ENCODE measurements at places on chromosomes 11 and 22.
A peak's percentile ranks its signal among the peaks of the same experiment; 100 is the strongest.

- no peak for DNase-seq
Observed at GRCh38 chr11:17865765-17866428, 131.3 kb downstream of the KCNC1 start.

GRCh38 chr11:2999464-2999998 lies 7.4 kb upstream of the NAP1L4 start:
- DNase-seq = no peak

DNA sequence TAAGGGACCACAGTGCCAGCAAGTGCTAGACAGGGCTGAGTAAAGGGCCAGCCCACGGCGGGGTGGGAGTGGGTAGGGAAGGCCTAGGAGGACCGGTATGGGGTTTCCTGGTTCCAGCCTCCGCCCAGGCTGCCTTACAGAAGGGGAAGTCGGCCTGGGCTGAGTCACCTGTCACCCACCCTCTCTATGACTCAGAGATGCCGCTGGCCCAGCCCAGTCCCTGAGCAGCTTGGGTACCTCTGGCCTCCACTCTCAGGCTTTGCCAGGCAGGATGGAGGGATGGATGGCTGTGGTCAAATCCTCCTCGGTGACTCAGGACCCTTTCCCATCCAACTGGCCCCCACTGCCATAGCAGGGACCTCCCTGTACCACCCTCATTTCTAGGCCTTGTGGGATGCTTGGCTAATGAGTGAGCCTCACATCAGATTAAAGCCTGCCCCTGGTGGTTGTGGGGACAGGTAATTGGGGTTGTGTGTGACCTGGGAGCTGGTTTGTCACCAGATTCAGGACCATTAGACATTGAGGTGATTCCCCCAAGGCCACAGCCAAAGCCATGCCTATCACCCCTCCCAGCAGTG lies 13.9 kb downstream of the SLC35E4 start:
- DNase-seq = no peak

GRCh38 chr11:132114185-132114584 lies 743.8 kb downstream of the NTM start:
- DNase-seq = no peak

DNA sequence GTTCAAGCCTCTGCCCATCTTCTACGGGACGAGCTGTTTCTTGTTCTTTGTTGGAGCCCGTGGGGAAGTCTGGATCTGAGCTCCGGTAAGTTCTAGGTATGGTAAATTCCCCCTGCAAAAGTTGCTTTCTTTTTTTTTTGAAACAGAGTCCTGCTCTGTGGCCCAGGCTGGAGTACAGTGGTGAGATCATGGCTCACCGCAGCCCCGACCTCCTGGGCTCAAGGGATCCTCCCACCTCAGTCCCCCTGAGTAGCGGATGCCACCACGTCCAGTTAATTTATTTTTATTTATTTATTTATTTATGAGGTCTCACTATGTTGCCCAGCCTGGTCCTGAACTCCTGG lies 35.5 kb upstream of the MOB2 start:
- peak; percentile 39 for DNase-seq

- DNase-seq = no peak
Observed at GRCh38 chr22:38757464-38757757, 1.6 kb upstream of the SUN2 start.

GRCh38 chr11:75328426-75329277 lies 22.8 kb downstream of the ARRB1 start:
- DNase-seq = peak; percentile 78

- DNase-seq = no peak
Observed at GRCh38 chr22:26246552-26246951, 77.3 kb downstream of the SEZ6L start.

- peak; percentile 79 for DNase-seq
Observed at GRCh38 chr22:20024225-20024624, 3.3 kb downstream of the TANGO2 start.

- no peak for DNase-seq
Observed at GRCh38 chr11:95897731-95898130, 26.2 kb downstream of the MTMR2 start.

DNA sequence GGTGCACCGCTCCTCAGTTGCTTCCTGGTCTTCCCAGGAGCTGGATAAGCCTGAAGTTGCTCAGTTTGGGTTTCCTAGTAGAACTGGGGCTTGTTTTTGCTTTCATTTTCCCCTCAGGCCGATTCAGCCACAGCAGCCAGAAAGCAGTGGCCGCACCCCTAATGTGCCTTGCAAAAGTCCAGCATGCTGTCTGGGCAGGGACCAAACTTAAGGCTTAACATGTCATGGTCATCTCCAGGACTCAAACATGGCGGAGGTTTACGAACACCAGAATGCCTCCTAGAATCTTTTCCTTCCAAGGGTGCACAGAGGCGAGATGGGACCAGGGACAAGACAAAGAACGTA lies 2.5 kb downstream of the GNG3 start:
- no peak for DNase-seq

DNA sequence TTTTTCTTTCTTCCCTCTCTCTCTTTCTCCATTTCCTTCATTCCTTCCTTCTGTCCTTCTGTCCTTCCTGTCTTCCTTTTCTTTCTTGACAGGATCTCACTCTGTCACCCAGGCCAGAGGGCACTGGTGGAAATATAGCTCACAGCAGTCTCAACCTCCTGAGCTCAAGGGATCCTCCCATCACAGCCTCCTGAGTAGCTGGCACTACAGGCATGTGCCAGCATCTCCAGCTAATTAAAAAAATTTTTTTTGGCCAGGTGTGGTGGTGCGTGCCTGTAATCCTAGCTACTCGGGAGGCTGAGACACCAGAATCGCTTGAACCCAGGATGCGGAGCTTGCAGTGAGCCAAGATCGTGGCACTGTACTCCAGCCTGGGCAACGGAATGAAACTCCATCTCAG lies 4.8 kb upstream of the DUSP8 start:
- DNase-seq = no peak

GRCh38 chr11:88398372-88398771 lies 60.8 kb upstream of the CTSC start:
- DNase-seq = no peak

DNA sequence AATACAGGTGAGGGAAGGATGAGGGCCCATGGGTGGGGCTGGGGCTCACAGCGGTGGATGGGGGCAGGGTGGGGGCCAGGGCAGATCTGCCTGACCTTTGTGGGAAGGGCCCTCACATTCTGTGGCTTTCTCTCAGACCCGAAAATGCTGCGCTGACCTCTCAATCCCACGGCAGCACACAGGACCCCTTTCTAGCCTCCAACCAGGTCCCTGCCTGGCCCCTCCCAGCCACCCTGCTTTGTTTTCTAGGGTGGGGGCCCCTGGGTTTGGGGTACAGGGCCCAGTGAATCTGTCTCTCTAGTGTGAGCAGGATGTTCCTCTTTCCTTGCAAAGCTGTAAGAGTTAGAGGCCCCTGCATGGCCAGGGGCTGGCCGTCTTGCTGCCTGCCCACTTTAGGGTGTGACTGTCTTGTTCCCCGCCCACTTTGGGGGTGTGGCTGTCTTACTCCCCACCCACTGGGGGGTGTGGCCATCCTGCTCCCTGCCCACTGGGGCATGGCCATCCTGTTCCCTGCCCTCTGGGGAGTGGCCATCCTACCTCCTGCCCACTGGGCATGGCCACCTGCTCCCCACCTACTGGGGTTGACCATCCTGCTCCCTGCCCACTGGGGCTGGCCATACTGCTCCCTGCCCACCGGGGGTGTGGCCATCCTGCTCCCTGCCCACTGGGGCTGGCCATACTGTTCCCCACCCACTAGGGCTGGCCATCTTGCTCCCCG lies 11.5 kb downstream of the PARVG start:
- DNase-seq = peak; percentile 81

GRCh38 chr11:133918608-133919260 lies 38.0 kb downstream of the IGSF9B start:
- no peak for DNase-seq

DNA sequence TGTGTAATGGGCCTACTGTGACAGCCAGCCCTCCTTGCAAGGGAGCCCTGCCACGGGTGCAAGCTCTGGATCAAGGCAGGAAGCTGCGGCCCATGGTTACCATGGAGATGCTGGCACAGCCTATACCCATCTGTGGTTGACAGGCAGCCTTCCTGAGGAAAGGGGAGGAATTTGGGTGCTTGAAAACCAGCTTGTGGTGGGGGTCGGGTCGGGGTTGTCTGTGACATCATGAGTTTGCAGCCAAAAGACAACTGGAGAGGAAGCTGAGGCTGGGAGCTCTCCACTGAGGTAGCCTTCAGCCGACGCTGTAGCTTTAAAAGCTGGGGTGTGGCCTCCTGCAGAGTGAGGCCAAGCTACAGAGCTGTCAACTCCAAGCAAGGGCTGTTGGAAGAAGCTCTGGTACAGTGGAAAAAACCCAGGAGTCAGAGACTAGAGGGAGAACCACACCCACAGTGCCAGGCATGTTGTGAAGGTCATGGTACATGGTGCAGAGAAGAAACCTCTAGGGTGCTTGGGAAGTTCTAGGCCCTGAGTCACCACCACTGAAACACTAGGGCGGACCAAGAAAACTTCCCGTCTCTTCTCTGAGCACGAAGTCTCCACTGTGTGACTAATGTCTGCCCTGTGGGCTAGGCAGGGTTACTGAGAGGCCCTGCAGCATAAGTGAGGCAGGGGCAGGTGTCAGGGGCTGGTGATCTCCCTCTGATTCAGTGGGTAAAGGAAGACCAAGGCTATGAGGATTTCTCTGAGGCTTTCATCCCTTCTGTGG lies 10.8 kb upstream of the LDHA start:
- peak; percentile 86 for DNase-seq

- DNase-seq = no peak
Observed at GRCh38 chr11:78572394-78572793, 2.3 kb downstream of the NARS2 start.

DNA sequence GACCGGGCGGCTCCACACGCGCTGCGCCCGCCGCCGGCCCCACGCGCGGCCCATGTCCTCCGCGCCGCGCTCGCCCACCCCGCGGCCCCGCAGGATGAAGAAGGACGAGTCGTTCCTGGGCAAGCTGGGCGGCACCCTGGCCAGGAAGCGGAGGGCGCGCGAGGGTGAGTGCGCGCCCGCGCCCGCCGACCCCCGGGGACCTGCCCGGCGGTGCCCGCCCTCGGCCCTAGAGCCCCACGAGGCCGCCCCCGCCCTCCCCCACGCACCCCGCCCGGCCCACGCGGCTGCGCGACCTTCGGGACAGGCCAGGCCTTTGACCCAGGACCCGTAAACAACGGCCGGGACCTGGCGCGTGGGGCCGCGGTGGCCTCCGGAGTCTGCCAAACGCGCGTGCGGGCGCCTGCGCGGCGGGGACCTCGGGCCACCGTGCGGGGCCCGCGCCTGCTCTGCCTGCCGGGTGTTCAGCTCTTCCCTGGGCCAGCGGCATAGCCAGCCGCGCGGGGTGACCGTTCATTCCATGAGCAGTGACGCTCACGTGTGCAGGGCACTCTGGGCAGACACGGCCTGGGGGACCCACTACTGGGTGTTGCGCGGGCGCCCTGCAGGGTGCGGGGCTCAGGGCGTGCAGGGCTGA lies at the start of gene PARVB:
Gene PARVB (plus strand): TSS at position 15 of the 634 bp plus-strand sequence. CDS start 38 bp downstream, at position 53.
- no peak for DNase-seq

DNA sequence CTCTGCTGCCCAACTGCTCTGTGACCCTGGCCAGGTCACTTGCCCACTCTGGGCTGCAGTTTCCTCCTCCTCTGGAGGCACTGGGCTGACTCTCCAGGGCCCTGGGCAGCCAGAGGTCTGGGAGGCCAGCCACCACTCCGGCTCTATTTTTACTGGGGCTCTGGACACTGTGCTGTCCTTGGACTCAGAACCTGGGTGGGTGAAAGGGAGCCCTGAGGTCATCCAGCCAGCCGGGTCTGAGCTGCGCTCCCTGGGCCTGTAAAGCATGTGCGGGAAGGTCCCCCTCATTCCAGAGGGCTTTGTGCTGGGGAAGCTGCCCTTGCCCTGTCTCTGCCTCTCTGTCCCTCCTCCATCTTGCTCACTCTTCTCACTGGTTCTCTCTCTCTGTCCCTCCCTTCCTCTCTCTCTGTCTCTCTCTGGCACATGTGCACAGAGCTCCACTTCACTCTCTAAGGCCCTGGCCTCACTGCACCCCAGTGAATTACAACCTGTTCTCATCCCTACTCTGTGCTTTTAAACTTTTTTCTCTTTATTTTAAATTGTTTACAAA lies 24.6 kb downstream of the MB start:
- peak; percentile 70 for DNase-seq

Measured in Right ventricle myocardium inferior (tissue), 1 donor.